ENCODE measurements at places on chromosomes 3 and 15. TPM values are rescaled to one million over a fixed set of nuclear protein-coding genes. Genes with fewer than 3 reads are reported as not detected.

Gene SLC22A13
- 1.9 TPM for total RNA-seq

Gene STRA6
- total RNA-seq: not detected

Gene ADGRG7
- total RNA-seq: not detected

- no peaks in the 10 kb centered on the region for H3K36me3 ChIP-seq
- no peak for DNase-seq
- H3K27ac ChIP-seq: no peak overlapping the region
- no peaks in the 10 kb centered on the region for H3K4me1 ChIP-seq
These were observed 833.0 kb upstream of the CADM2 start for GRCh38 chr3:84125760-84126159.

DNA sequence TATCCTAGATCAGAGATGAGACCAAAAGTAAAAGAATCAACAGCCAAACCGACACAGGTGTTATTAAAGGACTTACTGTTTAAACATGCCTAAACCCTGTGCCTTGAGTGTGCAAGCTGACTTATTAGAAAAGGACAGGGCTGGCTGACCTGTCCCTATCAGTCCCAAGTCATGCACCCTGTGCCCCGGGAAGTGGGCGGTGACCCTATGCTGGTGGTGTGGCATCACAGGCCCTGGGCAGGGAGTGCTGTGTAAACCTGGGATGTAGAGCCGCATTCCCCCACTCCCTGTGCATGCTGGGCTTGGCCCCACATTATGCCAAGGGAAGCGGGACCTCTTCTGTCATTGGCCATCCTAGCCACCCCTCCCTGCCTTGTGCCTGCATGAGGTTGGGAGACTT is 10.6 kb downstream of the DNAJA4 start:
- H3K27ac ChIP-seq: no peak overlapping the region
- peaks cover 5% of the 10 kb centered on the region for H3K36me3 ChIP-seq
- no peak overlapping the region for H3K4me3 ChIP-seq

- no peaks in the 10 kb centered on the region for H3K27me3 ChIP-seq
- no peaks in the 10 kb centered on the region for H3K4me1 ChIP-seq
- H3K36me3 ChIP-seq: no peaks in the 10 kb centered on the region
- H3K27ac ChIP-seq: no peak overlapping the region
- DNase-seq: no peak
These were observed 153.4 kb downstream of the EBLN2 start for GRCh38 chr3:73214846-73215245.

- no peak overlapping the region for H3K27ac ChIP-seq
- no peaks in the 10 kb centered on the region for H3K27me3 ChIP-seq
- H3K4me1 ChIP-seq: no peaks in the 10 kb centered on the region
These were observed 20.9 kb downstream of the SPPL2A start for GRCh38 chr15:50744601-50745000.

DNA sequence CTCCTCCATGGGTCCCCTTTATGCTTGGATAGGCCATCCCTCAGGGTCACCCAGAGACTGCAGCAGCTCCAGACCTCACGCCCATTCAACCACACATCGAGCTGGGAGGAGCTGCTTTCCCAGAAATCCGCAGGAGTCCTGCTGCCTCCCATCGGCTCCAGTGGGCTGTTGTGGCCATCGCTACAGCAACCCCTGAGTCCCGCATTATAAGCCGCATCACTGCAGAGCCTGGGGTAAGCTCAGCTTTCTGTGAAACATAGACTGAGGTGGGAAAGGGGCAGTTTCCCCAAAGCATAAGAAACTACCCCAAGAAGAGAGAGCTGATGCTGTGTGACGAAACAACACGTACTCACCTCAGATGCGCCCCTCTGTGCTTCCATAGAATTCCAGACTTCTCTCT is 35.7 kb downstream of the MRPL46 start:
- no peaks in the 10 kb centered on the region for H3K36me3 ChIP-seq
- no peak overlapping the region for H3K4me3 ChIP-seq
- H3K27ac ChIP-seq: no peak overlapping the region
- no peaks in the 10 kb centered on the region for H3K27me3 ChIP-seq

DNA sequence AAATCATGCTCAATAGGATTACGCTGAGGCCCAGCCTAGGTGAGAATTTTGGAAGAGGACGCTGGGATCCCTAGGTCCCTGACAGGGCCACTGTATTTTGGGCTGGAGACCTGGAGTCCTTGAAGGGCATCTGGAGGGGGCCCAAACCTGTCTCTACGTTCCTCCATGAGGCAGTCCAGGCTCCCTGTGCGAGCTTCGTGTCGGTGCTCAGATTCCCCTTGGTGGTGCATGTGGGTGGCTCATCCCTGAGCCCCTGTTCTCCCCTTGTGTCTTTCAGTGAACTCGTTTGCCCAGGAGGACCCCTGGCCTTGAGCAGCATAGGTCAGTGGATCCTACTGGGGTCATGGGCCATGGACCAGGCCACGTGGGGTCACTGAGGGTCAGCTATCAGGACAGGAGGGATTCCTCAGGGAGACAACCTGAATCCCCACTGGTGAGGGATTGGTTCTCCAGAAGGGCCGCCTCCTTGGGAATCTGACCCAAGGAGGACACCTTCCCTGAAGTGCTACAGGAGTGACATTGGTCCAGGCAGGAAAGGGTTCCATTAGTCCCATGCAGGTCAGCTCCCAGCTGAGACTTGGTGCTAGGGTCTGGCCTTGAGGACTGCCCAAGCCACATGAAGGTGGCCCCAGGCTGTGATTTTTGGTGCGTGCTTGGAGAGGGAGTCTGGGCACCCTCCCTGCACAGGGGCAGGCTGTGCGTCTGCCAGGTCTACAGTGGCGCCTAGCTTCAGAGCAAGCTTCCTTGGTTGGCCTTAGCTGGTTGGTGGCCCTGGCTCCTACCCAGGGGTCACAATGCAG is 229.8 kb downstream of the SNRPN start:
- no peaks in the 10 kb centered on the region for H3K36me3 ChIP-seq
- DNase-seq: no peak
- no peaks in the 10 kb centered on the region for H3K27me3 ChIP-seq

DNA sequence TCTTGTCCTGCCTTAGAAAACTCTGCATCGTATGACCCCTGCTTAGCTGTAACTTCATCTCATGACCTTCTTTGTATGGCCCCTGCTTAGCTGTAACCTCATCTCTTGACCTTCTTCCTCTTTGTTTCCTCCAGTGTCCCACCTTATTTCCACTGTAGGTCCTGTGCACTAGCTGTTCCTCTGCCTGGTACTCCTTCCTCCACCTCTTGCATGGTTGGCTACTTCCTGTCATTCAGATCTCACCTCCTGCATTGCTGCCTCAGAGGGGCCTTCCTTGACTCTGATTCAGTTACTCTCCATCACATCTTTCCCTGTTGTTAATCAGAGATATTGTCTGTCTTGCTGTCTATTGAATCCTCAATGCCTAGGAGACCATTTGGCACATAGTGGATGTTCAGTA is 63.2 kb downstream of the PDE8A start:
- H3K4me1 ChIP-seq: no peaks in the 10 kb centered on the region
- H3K27ac ChIP-seq: no peak overlapping the region
- H3K36me3 ChIP-seq: no peaks in the 10 kb centered on the region
- no peak overlapping the region for H3K4me3 ChIP-seq
- DNase-seq: no peak

GRCh38 chr3:177483182-177483967 is 286.1 kb upstream of the TBL1XR1 start:
- H3K4me1 ChIP-seq: no peaks in the 10 kb centered on the region
- no peak overlapping the region for H3K4me3 ChIP-seq
- DNase-seq: no peak
- no peaks in the 10 kb centered on the region for H3K27me3 ChIP-seq
- H3K36me3 ChIP-seq: no peaks in the 10 kb centered on the region
- no peak overlapping the region for H3K27ac ChIP-seq
